ENCODE measurements at places on chromosomes 2 and 18.

- no peak for DNase-seq
Measured at GRCh38 chr18:70195852-70196434, 9.5 kb downstream of the RTTN start.

GRCh38 chr18:10872304-10872703 lies 277.1 kb downstream of the PIEZO2 start:
- no peak for DNase-seq

DNA sequence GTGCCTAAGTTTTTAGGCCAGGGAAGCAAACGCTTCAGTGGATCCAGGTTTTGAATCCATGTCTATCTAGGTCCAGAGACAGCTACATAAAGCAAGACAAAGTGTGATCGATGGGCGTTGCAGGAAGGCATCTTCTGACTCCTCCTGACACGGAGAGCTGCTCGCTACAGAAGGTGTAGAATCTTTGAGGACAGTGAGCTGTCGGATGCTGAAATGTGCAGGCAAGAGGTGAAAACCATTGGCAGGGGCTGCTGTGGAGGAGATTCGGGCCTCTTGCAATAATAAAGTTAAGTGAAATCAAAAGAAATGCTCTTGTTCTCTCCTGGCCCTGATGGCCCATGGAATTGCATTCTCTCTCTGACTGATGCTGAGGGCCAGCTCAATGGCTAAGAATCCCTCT lies 336.2 kb downstream of the CYRIA start:
- no peak for DNase-seq

DNA sequence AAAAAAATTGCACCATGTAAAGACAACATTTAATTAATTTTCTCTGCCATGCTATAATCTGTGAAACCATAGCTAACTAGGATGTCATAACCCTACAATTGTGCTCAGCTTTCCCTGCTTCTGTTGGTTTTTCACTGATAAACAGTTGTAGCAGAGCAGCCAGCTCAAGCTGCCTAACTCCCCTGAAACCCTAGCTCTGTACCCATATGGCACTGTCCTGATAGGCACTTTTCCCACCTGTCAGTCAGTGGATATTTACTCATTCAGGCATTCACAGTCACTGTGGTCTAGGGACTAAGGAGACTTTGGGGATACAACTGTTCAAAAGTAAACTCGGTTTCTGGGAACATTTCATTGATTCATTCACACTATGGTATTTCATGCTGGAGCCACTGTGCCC lies 407.0 kb downstream of the DSEL start:
- DNase-seq: no peak

DNA sequence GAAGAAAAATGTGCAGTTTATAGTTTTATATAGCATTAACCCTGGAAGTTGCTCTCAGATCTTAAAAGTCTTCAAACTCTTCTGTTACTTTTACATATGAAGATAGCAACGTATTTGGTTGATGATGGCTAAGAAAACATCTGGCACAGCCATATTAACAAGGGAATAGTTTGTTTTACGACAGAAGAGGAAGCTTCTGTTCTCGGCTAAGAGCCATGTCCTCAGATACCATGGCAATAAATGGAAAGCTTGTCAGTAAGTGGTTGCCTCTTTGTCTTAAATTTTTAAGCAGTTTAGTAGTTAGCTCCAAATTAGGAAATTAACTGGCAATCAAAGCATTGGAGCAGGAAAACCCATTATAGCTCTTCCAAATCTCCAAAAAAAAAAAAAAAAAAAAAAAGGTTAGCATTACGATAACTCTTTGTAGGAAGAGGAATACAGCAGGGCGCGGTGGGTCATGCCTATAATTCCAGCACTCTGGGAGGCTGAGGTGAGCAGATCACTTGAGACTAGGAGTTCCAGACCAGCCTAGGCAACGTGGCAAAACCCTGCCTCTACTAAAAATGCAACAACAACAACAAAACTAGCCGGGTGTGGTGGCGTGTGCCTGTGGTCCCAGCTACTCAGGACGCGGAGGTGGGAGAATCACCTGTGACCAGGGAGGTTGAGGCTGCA lies 4.5 kb upstream of the STON1 start:
- DNase-seq: no peak

- no peak for DNase-seq
Measured at GRCh38 chr2:138365581-138365980, 136.0 kb upstream of the SPOPL start.
